ENCODE measurements at places on chromosomes 7 and 10.

DNA sequence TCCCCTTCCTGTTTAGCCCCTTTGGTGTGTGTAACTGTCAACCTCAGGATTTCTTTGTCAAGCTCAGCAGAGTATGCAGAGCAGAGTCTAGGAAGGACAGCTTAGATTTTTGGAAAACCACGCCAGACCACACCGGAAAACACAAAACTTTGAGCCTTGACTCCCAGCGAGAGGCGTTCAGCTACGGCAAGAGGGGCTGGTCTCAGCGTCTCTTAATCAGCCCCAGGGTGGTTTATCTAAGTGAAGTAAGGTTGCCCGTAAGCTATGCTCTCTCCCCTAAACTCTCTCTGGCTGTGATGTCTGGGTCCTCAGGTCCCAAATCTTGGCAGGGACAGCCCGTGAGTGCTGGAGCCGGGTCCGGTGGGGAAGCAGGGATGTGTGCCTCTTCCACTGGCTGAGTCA is 230.9 kb downstream of the KLF6 start:
- no peak for DNase-seq

- DNase-seq: no peak
These were observed 5.8 kb downstream of the CLCN1 start for GRCh38 chr7:143321734-143322133.

DNA sequence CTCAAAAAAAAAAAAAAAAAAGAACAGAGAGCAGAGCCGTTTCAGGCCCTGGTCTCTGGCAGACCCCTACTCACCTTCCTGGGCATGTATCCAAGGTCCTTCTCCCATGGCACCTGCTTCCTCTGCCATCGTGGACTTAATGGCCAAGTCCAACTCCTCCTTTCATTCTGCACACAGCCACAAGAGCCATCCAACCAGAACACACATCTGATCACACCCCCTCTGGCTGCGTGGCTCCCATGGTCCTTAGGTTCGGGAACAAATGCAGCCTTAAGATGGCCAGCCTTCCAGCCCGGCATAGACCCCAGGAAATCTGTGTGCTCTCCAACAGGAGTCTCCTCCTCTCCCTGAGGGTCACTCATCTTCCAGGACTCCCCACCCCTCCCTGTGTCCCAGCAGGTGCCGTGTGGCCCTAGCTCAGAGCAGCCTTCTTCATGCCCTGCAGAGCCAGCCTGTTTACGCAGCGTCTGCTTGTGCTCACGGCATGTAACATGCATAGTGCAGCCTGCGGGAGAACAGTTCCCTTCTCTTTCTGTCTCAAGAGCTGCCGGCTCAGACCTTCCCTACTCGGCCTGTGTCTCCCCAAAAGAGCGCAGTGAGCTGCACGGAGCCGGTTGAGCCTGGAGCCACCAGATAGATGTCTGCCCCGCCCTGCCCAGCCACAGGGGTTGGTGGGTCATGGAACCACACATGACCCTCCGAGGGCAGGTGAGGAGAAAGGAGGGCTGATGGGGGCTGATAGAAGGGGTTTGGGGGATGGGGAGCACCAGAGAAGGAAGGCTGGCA is 157.3 kb downstream of the NRF1 start:
- no peak for DNase-seq

DNA sequence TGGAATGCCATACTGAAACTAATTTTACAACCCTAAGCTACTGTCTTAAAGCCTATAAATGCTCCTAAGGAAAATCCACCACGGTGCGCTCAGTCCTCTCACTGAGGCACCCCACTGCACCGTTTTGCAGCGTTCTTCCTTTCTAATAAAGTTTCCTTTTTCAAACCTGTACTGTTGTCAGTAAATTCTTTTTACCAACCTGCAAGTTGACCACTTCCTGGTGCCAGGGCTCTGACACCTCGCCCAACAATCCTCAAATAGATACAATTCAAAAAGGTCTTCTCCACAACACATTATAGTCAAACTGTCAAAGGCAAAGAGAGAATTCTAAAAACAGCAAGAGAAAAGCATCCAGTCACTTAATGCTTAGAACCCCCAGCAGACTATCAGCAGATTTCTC is 42.8 kb downstream of the HERPUD2 start:
- DNase-seq: no peak

DNA sequence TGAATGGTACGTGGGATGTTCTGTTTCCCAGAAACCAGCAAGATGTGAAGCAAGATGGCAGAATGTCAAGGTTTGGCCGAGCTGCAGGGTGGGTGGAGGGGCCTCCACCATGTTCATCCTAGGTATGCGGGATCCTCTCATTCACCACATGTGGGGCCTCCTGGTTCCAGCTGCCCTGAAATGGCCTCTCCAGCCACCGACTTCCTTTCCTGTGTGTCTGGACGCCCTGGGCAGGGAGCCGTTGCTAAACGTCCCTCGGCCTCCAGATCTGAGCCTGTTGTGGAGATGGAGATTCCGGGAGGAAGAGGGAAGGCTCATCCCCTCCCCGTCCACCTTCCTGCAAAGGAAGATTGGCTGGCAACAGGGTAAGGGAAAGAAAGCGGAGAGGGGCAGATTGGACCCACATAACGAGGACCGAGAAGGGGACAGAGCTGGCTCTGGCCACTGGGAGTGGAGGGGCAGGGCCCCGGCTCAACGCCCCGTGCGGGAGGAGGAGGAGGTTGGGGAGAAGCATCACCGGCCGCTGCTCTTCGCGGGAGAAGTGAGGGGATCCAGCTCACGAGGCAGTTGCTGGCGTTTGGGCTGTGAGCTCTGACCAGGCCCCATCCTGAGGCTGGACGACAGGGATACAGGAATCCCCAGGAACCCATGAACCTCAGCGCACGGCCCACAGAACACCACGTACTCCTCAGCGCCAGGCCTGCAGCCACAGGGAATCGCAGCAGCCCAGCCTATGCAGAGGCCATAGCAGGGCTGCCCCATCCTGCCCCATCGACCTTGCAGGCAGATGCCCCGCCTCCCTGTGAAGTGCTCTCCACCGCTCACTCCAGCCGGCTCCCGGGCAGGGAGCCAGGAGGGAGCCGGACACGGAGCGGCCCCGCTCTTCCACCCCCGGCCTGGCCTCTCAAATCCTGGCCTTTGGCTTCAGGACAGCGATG is 98.3 kb downstream of the FOXL3 start:
- no peak for DNase-seq

GRCh38 chr7:81195033-81195432 is 276.2 kb upstream of the SEMA3C start:
- no peak for DNase-seq

DNA sequence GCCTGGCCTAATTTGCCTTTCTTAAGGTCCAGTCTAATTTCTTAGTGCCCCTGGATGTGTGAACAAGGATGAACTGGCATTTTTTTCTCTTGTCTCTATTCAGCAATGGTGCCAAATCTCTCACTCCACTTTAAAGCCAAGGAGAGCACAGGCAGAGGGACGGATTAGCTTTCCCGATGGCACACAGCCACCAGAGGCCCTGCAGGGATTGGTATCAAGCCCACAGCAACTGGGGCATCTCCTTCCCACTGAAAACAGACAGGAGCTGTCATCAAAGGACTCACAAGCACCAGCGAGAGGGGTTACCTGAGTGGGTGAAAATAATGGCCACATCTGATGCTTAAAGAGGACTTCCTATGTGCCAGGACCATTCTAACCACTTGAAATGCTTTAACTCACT is 83.1 kb downstream of the ITIH5 start:
- DNase-seq: no peak

- DNase-seq: no peak
These were observed 693 bp upstream of the FXYD4 start for GRCh38 chr10:43370671-43371215.

- no peak for DNase-seq
These were observed 255.4 kb upstream of the LRGUK start for GRCh38 chr7:133871757-133872156.

Measured in cortex of kidney (tissue), 1 donor.